ENCODE measurements at places on chromosomes 1 and 21.

DNA sequence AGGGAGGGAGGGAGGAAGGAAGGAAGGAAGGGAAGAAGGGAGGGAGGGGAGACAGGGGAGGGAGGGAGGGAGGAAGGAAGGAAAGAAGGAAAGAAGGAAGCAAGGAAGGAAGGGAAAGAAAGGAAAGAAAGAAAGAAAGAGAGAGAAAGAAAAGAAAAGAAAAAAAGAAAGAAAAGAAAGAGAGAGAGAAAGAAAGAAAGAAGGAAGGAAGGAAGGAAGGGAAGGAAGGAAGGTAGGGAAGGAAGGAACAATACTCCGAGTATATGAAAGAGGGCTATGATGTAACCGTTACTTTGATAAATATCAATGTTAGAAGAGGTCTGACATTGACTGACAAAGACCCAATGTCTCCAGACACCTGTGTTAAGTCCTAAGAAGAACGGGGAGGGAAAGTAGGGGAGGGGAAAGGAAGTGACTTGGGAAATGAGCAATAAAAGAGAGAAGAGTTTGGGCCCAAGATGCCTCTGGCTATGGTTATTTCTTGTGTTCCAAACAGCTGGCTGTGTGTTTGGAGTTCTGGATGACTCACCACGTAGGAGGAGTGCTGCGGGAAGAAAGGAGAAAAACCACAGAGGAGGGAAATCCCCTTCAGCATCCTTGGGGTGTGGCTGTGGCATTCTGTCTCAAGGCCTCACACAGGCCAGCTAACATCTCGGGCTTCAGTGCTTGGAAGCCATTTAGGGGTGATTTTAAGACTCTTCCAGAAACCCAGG, 37.0 kb upstream of the RXRG start:
- DNase-seq = no peak

GRCh38 chr1:227947676-227948492, at the start of gene WNT9A:
TSS of gene WNT9A (minus strand) at chr1:227947932. CDS start at chr1:227947887, 45 bp downstream.
- DNase-seq = no peak

DNA sequence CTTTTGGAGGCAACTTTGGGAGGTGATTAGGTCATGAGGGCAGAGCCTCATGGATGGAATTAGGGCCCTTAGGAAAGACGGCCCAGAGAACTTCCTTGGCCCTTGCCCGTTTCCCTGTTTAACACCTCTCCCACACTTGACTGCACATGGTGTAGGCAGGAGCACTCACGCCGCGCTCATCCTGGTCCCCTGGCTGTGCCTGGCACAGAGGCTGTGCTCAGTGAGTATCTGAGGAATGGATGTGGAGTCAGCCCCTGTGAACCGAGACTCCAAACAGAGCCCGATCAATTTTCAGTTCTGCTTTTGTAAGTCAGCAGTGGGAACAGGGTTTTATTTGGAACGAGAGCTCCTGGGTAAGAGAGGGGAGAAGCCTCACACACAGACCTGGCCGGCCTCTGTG, 29.8 kb upstream of the ETV3 start:
- no peak for DNase-seq

- no peak for DNase-seq
Measured at GRCh38 chr1:211557894-211558625, 20.9 kb downstream of the SLC30A1 start.

DNA sequence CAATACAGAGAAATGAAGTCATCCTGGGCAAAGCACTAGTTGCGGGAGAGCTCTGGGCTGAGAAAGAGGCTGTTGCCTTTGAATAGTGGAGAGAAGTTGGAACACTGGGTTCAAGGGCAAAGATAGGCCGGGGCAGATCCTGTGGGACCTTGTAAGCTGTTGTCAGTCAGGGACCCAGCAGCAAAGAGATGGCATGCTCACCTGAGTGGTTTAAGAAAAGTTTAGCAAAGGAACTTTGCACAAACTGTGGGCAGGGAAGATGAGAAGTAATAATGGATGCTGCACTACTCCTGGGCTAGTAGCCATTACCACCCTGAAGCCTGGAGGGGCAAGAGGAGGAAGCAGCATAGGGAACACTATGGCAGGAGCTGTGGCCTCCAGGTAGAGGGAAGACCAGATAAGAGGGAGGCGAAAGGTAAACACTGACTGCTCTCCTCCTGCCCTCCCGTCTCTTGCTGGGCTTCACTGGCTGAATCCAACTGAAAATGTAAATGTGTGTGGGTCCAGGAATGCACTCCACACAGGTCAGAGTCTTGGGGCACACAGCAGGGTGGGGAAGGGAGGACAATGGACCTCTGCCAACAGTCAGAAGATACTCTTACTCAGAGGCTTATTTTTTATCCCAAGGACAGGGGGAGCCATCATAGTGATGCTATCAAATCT, 129.2 kb downstream of the PLPP3 start:
- DNase-seq = no peak
